ENCODE measurements at places on chromosomes 12 and 14.
A peak's percentile ranks its signal among the peaks of the same experiment; 100 is the strongest.

GRCh38 chr12:122518908-122519307, 7.8 kb downstream of the RSRC2 start:
- DNase-seq, result no peak

- DNase-seq, result no peak
Measured at GRCh38 chr14:30580616-30581282, 21.8 kb downstream of the G2E3 start.

DNA sequence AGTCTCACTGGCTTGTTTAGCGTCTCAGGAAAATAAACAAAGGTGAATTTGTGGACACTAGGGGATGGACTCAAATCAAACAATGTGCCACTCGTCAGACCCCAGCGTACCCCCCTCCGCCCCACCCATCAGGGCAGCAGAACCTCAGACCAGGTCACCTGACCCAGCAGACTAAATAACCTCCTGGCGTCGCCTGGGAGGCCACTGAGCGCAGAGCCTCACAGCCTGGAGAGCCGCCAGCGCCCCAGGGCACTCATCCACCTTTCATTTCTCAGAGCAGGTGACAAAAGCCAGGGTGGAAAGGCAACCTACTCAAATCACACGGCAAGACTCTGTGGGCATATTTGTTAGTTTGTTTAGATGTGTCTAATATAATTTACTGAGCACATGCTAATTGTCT, 100.9 kb downstream of the DICER1 start:
- no peak for DNase-seq

DNA sequence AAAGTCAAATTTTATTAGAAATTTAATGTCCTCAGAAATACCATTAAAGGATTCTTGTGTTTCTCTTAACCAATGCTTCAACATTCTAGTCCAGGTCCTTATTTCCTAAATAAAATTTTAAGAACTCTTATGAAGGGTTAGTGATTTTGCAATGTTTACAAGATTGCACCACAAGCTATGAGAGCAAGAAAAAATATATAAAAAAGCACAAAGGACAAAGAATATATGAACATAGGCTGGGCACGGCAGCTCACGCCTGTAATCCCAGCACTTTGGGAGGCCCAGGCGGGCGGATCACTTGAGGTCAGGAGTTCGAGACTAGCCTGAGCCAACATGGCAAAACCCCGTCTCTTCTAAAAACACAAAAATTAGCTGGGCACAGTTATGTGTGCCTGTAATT, 7.7 kb downstream of the RACGAP1 start:
- DNase-seq, result no peak

DNA sequence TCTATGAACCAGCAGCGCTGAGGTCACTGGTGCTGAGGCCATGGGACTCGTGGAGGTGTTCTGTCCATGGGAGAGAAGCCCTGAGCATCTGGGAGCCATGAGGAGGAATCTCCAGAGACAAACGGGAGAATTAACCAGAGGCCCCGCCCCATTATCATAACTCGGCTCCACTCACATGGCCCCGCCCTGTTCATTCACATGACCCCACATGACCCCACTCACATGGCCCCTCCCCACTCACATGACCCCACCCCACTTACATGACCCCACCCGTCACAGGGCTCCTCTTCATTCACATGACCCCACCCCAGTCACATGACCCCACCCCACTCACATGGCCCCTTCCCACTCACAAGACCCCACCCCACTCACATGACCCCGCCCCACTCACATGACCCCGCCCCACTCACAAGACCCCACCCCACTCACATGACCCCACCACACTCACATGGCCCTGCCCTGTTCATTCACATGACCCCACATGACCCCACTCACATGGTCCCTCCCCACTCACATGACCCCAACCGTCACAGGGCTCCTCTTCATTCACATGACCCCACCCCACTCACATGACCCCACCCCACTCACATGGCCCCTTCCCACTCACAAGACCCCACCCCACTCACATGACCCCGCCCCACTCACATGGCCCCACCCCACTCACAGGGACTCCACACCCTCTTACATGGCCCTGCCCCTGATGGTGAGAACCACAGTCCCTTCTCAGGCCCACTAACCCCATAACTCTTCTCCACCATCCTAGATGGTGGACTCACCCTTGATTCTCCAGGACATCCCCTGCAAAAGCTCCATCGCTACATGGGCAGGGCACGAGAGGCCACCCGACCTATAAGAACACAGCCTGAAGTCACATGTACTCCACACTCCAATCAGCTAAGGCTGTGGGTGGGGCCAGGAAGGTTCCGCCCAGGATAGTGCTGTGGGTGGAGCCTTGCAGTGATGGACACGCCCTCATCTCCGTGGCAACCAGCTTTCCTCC, 151.1 kb upstream of the SFSWAP start:
- no peak for DNase-seq

DNA sequence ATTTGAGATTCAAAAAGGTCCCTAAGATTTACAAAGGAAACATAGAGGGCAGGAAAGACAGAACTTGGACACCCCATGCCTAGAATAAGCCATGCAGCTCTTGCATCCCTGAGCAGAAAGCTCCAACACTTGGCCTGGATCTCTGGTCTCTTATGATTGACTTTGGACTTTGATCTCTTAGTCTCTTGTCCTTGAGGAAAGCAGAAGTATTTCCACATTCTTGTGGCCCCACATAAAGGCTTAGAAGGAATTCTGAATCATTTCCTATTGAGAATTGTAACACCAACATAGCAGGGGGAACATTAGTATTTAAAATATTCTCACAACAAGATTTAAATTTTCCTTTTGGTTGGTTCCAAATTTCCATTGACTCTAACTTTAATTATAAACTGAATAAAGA, 283.7 kb upstream of the PRKD1 start:
- no peak for DNase-seq

- no peak for DNase-seq
Measured at GRCh38 chr12:5899675-5900074, 45.4 kb downstream of the ANO2 start.

- no peak for DNase-seq
Measured at GRCh38 chr14:88998027-88998426, 173.6 kb downstream of the TTC8 start.

DNA sequence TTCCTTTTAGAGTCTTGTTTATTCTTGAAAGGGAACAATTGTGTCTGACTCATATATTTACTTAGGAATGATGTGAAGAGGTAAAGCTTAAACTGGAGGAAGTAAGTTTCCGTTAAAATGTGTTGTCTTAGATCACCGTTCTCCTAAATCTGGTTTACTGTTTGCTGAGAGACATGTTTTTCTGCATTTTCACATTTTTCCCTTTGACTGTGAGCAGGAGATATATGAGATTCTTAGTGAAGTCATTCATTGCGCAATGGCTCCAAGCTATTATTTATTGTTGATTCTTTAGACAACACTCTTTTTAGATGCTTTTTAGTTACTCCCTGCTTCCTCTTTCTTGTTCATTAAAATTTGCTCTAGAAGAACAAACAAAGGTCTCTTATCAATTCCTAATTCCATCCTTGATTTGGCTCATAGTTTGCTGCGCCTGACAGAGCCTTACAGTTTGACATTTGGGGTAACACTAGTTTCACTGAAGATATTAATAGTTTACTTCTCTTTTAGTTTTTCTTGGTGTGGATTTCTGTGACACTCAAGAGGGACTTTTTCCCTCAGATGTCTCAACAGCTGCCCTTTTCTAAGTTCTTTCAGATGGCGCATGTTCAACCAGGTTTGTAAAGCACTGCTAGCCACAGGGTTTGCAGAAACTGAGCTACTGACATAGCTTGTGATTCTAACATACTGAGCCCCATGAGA, 11.4 kb downstream of the CLECL1 start:
- DNase-seq, result peak; percentile 50

DNA sequence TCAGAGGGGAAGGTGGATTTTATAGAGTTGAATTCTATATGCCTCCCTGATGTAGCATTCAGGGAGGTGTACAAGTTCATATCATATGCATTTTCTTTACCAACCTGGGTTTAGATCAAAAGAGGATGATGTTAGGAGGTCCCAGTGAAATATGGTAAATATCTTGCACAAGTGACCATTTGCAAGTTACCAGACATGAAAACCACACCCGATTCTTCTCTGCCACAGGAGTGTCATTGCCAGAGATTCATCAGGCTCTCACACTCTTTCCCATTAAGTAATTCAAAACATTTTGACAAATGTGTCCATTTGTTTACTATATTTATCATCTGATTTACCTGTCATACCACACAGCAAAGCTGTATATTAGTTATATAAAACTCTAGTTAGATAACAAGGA, 44.0 kb downstream of the VCPKMT start:
- no peak for DNase-seq

DNA sequence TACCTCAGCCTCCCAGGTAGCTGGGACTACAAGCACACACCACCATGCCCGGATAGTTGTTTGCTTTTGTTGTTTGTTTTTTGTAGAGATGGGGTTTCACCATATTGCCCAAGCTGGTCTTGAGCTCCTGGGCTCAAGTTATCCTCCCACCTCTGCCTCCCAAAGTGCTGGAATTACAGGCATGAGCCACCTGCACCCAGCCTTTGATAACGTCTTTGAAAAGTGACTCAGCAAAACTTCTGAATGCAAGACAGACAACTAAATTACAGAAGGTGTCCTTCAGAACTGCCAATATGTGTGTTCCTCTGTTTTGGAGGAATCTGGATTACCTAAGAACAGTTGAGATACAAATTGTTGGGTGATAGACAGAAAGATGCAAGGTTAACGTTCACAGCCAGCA, 99.8 kb downstream of the ESR2 start:
- no peak for DNase-seq

DNA sequence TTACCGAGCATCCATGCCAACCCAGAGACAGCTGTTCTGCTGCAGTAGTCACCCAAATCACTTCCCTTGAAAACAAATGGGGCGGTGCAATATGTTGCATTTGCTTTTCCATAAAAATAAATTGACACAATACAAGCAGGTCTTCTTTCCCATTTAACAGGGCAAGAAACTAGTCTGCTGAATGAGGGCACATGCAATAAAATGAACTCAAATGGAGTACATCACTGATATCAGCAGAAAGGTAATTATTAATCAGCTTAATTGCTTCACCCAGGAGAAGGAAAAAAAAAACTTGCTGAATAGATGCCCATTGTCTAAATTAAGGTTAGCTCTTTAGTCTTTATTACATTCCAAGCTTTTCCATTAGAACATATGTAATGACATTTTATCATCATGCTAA, 175.1 kb upstream of the GZMB start:
- no peak for DNase-seq

GRCh38 chr12:76113800-76114757, 29.6 kb upstream of the NAP1L1 start:
- peak; percentile 26 for DNase-seq

DNA sequence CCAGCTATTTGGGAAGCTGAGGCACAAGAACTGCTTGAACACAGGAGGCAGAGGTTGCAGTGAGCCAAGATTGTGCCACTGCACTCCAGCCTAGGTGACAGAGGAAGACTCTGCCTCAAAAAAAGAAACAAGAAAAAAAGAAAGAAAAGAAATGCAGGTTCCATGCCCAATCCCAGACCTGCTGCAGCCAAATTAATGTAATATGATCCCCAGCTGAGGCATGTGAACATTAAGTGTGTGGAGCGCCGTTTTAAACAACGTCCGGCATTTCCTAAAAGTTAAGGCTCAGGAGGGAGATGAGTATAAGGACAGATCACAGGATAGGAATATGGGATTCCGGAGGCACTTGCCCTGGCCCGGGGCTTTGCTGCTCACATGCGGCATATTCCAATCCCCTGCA, 162.9 kb downstream of the KSR2 start:
- DNase-seq, result no peak

DNA sequence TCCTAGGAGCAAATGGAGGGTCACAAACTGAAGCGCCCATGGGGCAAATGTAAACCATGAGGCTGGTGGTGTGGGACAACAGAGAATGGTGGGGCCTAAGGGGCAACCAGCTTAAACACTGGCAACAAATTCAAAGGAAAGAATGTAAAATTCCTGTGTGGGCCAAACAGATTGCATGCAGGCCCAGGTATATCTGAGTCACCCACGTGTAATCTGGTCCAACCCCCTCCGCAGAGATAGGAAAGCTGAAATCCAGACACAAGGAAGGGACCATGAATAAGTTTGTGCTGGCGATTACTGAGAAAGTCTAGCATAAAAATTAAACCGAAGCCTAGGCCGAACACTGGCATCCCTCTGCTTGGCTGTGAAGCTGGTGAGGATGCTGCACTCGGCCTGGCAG, 71.6 kb downstream of the ITPK1 start:
- no peak for DNase-seq

DNA sequence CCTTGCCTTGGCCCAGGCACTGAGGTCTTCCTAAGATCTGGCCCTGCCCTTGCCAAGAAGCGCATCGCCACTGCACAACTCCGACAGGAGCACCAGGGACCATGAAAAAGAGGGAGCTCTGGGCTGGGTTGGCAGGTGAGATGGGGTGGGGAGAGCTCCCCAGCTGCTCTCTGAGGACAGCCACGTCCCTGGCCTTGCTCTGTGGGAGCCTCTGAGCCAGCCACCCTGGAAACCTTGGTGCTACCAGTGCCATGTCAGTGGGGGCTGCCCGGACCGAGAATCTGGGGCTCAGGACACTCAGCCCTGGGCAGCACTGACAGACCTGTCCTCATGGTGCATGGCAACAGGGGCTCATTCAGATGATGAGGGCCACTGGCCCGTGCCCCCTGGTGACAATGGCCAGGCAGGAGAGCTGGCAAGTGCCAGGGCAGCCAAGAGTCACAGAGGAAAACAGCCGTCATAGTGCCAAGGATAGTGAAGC, 134.8 kb downstream of the ZFP36L1 start:
- DNase-seq, result no peak

DNA sequence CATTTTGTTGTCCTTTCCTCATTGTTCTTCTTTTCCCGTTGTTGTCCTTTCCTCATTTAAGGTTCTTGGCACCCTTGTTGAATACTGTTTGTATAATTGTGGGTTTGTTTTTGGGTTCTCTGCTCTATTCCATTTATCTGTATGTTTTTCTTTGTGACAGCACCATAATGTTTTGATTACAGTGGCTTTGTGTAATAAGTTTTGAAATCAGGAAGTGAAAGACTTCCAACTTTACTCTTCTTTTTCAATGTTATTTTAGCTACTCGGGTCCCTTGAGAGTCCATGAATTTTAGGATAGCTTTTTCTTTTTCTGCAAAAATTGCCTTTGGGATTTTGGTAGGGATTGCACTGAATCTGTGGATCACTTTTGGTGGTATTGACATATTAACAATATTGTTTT, 28.1 kb downstream of the ETNK1 start:
- DNase-seq, result no peak

DNA sequence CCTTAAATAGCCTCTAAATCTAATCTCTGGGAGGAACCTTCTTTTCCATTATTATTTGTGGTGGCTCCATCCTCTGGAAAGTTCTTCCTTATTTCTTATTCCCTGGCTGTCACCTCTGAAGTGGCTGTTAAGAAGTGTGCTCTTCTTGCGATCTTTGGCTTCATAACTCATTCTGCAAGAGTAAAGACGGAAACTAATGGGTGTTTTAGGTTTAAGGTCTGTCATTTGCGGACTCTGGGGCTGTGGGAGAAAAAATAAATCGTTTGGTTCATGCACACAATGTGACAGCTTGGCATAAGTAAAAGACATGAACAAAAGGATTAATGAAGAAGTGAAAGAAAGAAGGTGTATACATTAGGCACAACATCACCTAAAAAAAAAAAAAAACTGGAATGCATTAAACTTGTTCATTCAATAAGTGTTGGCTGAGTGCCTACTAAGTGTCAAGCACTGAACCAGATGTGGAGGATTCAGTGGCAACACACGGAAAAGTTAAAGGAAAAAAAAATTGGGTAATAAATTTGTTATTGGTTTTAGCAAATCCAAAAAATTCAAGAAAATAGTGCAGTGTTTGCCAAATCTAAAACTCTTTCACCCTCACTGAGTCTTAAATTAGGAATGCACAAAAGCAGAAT, 99.5 kb downstream of the ERGIC2 start:
- DNase-seq, result no peak

Measured in COLO829 (cell line).